ENCODE measurements at places on chromosomes 5 and 9.

DNA sequence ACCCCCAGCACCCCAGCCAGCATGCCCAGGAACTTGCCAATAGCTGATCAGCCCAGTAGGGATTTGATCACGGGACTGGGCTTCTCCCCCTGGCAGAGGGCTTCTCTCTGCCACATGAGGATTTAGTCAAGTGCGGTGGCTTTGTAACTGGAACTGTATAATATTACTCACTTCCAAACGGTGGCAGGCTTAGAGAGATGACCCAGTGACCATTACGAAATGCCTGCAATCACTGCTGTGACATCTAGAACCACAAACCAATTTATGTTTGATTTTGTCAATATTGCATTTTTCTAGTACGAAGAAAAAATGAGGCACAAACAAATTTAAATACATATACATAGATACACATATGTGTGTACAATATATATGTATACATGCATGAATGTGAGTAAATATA is 192.1 kb downstream of the ERCC6L2 start:
- no peak for DNase-seq

GRCh38 chr5:137024044-137024443 is 475.1 kb downstream of the SPOCK1 start:
- no peak for DNase-seq

- DNase-seq = no peak
These were observed 218.1 kb downstream of the AOPEP start for GRCh38 chr9:94944626-94945025.

- no peak for DNase-seq
These were observed 496.0 kb upstream of the CLINT1 start for GRCh38 chr5:158354958-158355357.

GRCh38 chr5:119307170-119307569 is 48.6 kb upstream of the TNFAIP8 start:
- DNase-seq = no peak

Measured in pons (tissue), 1 donor.